Lung microvascular endothelial cell (primary cell): ENCODE measurements at places on chromosomes 4 and X. TPM values are rescaled to one million over a fixed set of nuclear protein-coding genes. Genes with fewer than 3 reads are reported as not detected.

DNA sequence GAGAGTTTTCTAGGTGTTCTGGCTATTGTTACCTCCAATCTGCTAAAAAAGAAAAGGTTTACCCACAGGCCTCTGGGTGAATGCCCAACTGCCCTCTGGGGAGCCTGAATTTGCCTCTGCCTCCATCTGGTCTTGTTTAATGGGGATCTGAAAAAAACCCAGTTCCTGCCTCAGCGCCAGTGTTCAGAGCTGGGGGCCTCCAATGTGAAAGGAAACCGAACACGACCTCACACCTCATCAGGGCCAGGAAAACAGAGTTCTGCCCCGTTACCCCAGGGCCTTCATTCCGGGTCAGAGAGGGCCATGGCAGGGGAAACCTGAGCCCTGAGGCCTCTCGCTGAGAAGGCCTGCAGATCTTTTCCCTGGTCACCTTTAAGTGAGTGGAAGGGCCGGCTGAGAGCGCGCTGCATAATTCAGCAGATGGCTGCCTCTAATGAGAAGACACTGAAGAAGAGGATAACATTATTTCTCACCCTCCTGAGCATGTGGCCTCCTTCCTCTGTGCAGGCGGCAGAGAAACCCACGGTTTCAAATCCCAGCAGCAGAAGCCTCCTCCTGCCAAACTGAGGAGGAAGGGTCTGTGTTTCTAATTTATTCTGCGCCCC, 6.8 kb downstream of the SEPTIN6 start:
- peak; percentile 36 for DNase-seq

DNA sequence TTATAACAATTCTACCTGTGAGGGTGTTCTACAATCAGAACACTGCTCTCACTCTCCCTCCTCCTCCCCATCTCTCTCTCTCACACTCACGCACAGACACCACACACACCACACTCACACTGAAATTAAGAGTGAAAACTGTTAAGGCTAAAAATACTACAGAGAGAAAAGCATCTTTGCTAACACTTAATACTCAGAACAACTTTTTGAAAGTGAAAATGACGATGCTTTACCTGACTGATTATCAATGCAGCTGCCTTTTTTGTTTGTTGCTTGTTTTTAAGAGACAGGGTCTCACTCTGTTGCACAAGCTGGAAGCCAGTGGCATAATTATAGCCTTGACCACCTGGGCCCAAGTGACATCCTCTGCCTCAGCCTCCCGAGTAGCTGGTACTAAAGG, 222.4 kb downstream of the APBB2 start:
- no peak for DNase-seq

DNA sequence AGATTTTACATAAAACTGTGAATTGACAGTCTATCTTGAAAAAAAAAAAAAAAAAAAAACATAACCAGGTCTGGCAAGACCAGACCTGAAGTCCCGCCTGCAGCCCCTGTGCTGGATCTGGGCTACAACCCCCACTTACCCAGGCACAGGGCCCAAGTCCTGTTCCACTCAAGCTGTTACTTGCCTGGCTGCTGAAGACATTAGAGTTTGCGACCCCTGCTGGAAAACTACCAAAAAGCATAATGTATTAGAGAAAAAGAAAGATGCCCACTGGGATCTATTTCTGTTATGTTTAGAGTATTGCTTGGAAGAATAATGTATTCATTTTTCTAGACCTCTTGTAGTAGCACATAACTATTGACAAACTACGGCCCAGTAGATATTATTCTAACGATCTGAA, 4.7 kb downstream of the HS3ST1 start:
- DNase-seq = peak; percentile 60

- DNase-seq = no peak
Observed at GRCh38 chr4:87074121-87074488, 139.3 kb downstream of the AFF1 start.

- no peak for DNase-seq
Observed at GRCh38 chr4:109499513-109499912, 60.5 kb upstream of the MCUB start.

DNA sequence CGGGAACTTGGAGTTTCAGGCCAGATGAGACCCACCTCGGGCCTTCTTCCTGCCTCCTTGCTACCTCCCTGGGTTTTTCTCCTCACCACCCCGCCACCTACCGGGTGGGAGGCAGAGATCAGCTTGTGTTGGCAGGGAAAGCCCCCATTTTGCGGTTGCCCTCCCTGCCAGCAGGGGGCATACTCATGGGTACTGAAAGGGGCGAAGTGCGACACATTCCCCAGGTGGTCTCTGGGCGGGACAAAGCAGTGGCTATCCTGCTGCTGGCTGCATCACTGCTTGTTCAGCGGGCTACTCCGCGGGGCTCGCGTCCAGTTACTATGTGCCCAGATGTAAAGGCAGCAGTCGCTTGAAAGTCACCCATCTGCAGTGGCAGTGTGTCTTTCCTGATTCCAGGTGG, 330.3 kb downstream of the PDHA2 start:
- DNase-seq = no peak

GRCh38 chr4:66972087-66972486, 573.2 kb downstream of the CENPC start:
- no peak for DNase-seq

GRCh38 chr4:78432896-78433295, 118.7 kb upstream of the ANXA3 start:
- no peak for DNase-seq

DNA sequence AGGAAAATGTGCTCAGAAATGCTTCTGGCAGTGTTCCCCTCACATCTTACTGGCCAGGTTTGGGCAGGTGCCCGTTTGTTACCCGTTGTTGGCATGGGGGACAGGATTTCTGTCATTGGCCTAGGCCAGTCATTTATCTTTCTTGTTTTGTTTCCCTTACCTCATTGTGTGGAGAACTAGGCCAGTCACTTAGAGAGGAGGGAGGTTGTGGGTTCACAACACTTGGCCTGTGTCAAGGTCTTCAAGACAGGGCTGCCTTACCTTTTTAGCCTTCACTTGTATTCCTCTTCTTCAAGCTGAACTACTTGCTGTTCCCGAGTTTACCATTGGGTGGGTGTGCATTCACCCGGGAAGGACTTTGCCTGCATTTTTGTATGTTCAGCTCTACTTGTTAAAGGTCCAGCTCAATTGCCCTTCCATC, 17.7 kb downstream of the SNX25 start:
- peak; percentile 28 for DNase-seq

DNA sequence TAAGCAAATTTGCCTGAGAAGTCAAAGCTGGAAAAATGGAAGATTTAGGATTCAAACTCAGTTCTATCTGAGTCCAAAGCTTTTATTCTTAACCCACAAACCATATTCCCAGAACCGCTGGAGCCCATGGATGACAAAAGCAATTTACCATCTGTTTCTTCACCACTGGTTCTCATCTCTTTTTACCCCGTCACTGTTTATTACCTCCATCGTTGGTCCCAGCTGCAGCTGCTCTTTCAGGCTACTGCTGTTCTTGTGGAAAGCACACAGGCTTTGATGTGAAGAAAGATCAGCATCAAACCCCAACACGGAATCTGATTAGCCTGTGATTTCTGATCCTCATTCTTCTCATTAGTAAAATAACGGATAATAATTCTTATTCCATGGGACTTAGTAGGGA, 9.5 kb downstream of the FBXO8 start:
- DNase-seq = no peak

DNA sequence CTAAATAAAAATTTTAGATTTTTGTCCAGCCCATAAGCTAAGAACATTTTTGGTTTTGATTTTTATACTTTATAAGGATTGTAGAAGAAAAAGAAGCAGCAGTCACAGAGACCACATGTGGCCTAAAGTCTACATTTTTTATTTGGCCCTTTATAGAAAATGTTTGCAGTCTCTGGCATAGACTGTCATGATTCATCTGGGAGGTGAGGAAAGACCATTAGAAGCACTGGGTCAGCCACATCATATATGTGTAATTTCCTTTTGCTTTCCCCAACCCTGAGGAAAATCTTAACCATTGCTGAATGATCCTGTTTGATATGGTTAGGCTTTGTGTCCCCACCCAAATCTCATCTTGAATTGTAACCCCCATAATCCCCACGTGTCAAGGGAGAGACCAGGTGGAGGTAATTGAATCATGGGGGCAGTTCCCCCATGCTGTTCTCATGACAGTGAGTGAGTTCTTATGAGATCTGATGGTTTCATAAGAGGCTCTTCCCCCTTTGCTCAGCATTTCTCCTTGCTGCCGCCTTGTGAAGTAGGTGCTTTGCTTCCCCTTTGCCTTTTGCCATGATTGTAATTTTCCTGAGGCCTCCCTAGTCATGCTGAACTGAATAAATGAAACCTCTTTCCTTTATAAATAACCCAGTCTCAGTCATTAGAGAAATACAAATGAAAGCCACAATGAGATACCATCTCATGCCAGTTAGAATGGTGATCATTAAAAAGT, 12.1 kb upstream of the COPS4 start:
- DNase-seq = peak; percentile 50

GRCh38 chr4:54482529-54483200, 175.1 kb upstream of the KIT start:
- peak; percentile 19 for DNase-seq

DNA sequence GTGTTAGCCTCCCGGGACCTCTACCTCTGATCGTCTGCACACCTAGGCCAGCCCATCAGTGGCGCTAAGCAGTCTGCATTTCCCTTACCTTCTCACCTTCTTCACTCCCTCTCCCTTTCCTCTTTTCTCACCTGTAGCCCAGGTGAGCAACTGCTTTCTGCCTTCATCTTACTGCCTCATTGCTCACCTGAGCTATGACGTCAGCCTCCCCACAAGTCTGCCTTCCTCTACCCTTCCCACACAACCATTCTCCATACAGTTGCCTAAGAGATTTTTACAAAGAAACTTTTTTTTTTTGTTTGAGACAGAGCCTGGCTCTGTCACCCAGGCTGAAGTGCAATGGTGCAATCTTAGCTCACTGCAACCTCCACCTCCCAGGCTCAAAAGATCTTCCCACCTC, 136.3 kb downstream of the BCOR start:
- no peak for DNase-seq

DNA sequence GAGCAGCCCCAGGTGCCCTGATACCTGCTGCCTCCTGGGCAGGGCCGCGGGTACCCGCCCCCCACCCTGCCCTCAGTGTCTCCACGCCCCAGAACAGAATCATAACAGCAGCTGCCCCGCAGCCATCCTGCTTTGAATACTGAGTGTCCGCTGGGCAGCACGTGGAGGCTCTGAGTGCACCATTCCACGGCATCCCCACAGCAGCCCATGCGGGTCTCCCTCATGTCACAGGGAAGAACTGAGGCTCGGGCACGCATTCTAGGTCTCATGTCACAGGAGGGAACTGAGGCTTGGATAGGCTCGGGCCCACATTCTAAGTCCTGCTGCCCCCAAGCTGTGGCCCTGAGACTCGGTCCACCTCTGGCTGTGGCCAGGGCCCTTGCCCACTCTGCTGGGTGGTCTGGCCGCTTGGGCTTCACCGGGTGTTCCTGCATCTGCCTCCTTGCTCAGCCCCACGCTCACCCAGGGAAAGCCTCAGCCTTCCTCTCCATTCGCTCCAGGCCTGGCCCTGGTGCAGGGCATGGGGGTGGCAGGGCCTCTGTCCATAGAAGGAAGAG, 221.6 kb upstream of the PSAPL1 start:
- no peak for DNase-seq

- no peak for DNase-seq
Observed at GRCh38 chr4:156408749-156409148, 455.1 kb upstream of the CTSO start.

DNA sequence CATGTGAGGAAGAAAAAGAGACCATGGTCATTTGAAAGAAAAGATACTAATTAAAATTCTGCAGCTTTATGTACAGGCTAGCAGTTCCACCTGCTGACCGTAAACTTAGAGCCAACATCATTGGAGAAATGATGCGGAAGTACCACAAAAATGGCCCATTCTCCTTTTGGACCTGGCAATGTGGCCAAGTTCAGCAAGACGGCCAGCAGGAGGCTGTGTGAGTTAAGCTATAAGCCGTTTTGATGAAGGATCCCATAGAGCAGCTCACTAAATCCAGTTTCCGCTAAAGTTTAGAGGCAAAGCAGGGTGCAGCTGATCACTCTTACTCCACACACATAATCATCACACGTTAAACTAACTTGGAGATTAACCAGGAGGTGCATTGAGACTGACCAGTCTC, 133.8 kb downstream of the LDB2 start:
- DNase-seq = peak; percentile 54

- DNase-seq = peak; percentile 62
Observed at GRCh38 chrX:53116101-53116500, 22.2 kb downstream of the KANTR start.

DNA sequence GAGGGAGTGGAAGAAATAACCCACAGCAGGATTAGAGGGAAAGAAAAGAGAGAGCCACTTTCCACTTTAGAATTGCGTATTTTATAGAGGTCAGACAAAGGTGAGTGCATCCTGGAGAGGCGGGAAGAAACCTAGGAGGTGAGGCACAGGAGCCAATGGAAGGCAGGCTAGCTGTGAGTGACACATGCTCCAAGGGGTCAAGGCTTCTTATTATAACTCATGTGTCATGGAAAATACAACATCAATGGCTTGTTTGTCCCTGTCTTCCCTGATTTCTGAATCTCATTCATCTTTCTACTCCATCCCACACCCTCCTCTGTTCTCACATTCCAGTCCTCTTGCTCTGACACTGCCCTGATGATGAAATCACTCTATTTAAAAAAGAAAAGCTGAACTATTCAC, 14.4 kb downstream of the ANXA3 start:
- peak; percentile 31 for DNase-seq

DNA sequence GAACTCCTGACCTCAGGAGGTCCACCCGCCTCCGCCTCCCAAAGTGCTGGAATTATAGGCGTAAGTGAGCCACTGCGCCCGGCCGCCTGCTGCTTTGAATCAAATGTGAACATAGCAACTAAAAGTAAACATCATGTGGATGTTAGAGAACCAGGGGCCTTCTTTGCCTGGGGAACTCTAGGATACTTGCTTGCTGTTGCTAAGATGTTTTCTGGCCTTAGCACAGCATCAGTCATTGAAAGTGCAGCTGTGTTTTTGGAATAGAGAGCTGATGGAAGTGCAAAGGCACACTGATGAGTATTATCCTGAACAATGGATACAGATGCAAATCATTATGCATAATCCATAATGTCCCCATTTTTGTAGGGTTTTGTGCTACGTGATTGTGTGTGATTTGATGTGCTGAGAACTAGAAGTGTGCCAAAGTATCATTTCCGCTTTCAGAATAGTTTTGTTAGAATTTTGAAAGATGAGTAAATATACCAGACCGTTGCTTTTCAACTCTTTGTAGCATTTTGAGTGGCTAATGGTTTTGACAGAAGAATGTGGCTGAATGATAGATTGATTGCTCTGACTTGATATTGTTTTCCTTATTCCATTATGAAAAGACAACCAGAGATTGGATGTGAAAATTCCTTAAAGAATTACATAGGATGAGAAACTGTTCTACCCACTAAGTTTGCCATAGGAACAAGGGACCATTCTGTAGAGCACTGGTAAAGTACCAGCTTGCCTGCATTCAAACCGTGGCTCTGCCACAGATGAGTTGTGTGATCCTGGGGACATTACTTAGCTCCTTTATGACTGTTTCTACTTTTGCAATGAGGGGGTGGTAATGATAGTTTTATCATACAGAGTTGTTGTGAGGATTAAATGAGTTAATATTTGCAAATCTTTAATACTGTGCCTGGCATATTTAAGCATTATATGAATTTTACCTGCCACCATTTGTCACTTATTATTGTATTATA, 74.7 kb downstream of the REPS2 start:
- DNase-seq = no peak

DCLK2 gene
- total RNA-seq = 1.2 and 1.7 TPM in 2 replicates

SSX4B gene
- not detected in 2 replicates for total RNA-seq

GPR50 gene
- total RNA-seq = not detected in 2 replicates

DGKK gene
- not detected in 2 replicates for total RNA-seq

CFAP47 gene
- total RNA-seq = not detected in 2 replicates

MAGEB4 gene
- total RNA-seq = not detected in 2 replicates

BEX5 gene
- not detected in 2 replicates for total RNA-seq

PRSS12 gene
- 0.60 and 7.2 TPM in 2 replicates for total RNA-seq

SPANXN5 gene
- total RNA-seq = not detected in 2 replicates

F8A2 gene
- not detected in 2 replicates for total RNA-seq

CASP6 gene
- 37.3 and 47.5 TPM in 2 replicates for total RNA-seq
